T follicular helper cell (primary cell): ENCODE measurements at places on chromosomes 7 and 10.

DNA sequence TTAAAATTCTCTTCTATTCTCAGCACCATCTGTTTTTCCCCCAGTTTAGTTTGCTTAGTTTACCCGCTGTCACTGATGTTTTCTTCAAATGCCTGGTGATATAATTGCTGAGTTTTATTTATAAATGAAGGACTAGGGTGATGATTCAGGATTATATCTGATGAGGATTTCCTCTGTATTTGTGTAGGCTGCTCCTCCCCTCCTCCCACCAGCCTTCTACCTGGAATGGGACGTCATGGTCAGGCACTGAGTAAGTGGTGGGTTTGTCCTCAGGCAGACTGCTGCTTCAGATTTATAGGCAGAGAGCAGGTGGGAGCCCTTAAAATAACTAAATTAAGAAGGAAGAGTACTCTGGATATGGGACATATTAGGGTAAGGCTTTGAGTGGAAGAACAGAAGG is 35.8 kb downstream of the PALS2 start:
- no peak for DNase-seq

DNA sequence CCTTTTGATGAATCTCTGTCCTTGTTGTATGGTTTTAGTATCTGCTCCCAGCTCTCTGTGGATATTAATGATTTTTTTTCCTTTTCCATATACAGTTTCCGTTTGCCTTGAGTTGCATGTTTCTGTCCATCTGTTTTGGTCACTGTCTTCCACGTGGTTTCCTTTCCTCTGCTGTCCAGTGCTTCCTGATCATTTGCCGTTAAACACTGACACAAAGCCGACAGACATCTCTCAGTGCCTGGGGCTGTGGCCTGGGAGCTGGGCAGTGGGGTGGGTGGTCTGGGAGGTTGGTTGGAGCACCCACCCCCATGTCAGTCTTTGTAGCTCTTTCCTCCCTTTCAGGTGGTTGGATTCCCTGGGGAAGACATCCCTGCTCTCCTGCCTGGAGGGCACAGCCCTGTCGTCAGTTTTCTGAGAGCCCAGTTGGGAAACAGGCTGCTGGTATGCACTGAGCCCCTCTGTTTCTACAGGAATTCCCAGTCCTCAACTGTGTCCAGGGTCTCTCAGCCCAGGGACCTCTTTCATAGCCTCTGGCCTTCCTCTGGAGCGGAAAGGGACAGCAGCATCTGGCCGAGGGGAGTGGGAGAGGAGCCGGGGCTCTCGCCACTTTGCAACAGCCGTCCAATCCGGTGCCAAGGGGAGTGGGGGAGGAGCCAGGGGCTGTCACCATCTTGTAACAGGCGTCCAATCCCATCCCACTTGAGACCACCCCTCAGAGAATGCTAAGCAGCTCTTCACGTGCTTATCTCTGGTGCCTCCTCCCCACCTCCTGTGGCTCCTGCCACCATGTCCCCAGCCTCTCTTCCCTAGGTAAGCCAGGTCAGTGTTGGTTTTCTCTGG is 26.7 kb upstream of the MKI67 start:
- no peak for DNase-seq

DNA sequence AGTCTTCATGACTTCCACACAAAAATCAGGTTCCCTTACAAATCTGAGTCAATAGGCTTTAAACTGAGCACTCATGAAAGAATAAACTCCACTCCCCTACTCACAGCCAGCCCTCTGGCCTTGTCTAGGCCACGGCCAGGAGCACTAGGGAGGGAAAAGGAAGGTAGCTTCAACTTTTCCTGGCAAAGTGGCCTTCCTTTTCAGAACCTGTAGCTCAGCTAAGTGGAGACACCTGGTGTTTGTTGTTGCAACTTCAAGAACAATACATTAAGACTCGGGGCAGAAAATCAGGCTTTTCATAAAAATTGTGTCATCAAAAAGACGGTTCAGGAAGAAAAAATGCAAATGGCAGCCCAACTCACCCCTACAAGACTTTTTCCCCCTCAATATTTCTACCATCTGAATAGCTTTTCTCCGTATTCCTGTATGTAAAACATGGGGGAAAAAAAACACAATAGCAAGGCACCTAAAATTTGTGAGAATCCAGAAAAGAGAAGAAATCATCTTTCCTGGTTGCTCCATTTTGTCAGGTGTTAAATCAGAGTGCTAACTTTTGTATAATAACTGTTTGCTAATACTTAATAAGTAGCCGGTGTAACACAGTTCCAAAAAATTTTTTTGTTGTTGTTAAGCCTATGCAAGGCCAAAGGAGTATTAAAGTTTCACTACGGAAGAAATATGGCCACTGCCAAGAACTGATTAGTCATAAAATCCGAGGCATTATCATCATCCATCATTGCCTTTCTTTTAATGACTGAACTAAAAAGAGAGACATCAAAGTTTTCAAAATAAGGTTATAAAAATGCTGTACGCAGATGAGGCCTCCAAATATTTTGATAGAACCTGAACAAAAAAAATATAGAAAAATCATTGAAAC is 66.2 kb upstream of the ARID5B start:
- DNase-seq: no peak

- no peak for DNase-seq
Observed at GRCh38 chr7:6071406-6071805, 40.2 kb downstream of the ANKRD61 start.

DNA sequence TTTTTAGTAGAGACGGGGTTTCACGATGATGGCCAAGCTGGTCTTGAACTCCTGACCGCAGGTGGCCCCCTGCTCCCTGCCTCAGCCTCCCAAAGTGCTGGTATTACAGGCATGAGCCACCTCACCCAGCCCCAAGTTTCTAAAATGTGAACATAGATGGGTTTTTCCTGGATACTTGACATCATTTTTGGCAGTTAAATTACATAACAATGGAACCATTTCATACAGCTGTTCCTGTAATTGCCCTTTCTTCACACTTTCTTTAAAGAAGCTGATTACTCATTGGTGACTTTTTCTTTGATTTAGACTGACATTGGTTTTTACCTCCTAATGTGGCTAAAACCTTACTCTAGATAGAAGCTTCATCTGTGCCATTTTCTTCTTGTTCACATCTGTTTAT is 5.9 kb downstream of the ZKSCAN1 start:
- no peak for DNase-seq

DNA sequence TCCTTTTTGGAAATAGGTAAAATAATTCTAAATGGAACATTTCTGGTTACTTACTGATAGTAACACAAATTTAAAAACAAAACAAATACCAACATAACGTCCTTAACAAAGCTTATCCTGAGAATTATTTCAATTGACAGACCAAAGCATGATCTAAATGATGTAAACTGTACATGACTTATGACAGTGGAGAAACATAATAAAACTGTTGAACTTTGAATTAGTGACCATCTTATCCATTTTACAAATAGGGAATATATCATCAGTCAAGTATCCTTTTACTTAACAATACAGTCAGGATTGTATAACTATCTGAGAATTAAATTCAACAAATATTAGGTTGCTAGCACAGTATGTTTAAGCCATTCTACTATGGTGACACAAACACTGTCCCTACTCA is 2.4 kb downstream of the IPMK start:
- no peak for DNase-seq

GRCh38 chr7:1691601-1692514 is 21.8 kb downstream of the ELFN1 start:
- DNase-seq: no peak

- DNase-seq: no peak
Observed at GRCh38 chr7:151415375-151416105, 5.7 kb upstream of the WDR86 start.

DNA sequence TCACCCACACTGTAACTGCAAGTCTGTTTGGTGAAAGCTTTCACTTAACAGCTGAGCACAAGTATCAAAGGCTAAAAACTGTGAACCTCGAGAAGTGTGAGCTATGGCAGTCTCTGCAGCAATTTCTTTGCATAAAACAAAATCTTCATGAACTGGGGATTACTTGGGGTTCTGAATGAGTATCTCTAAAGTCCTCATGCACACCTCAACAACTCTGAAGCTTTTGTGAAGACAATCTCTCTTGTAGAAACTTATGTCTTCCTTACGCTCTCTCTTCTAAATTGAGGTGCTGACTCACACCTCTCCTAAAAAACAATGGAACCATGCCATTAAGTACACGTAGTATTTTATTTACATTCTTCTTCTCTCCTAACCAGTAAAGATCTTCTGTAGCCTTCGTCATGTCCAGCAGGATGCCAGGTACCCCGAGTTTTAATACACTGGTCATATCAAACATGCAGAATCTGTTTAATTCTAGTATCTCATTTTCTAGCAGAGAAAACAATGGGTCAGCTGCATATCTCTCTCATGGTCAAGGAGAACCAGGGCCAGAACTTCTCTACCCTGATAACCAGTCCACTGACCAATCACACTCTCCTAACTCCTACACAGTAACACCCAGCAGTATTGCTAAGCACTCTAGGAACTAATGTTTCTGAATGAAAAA is 76.9 kb downstream of the UBE2H start:
- DNase-seq: no peak

- peak; percentile 18 for DNase-seq
Observed at GRCh38 chr10:95841661-95842498, 65.9 kb upstream of the CC2D2B start.

DNA sequence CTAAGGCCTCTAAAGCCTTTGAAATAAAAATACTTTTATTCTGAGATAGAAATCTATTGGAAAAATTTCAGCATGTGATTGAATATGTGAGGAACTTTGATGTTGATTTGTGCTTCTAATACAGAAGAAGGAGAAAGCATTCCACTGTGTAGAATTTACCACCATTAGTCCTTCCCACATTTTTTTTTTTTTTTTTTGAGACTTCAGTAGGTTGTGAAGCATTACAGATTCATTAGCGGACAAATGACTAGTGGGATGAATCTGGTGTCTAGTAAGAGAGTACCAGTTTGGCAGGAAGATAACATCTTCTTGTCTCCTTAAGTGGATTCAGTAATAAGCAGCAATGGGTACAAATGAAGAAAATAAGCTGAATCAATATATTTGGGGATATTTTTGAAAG is 95.5 kb downstream of the ANKRD30A start:
- no peak for DNase-seq

DNA sequence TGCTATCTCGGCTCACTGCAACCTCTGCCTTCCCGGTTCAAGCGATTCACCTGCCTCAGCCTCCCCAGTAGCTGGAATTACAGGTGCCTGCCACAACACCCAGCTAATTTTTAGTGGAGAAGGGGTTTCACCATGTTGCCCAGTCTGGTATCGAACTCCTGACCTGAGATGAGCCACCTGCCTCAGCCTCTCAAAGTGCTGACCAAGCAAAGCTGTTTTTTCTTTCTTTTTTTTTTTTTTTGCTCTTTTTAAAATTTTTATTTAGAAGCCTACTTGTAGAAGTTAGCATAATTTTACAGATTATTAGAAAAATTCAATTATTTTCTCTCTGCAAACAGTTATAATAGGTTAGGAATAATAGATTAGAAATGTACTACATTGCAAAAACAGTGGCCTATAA is 1.2 kb upstream of the FGFBP3 start:
- no peak for DNase-seq

DNA sequence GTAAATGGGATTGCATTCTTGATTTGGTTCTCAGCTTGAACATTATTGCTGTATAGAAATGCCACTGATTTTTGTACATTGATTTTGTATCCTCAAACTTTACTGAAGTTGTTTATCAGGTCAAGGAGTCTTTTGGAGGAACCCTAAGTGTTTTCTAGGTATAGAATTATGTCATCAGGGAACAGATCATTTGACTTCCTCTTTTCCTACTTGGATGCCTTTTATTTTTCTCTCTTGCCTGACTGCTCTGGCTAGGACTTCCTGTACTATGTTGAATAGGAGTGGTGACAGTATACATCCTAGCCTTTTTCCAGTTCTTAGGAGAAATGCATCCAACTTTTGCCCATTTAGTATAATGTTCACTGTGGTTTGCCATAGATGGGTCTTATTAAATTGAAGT is 48.8 kb downstream of the ANXA8 start:
- no peak for DNase-seq

DNA sequence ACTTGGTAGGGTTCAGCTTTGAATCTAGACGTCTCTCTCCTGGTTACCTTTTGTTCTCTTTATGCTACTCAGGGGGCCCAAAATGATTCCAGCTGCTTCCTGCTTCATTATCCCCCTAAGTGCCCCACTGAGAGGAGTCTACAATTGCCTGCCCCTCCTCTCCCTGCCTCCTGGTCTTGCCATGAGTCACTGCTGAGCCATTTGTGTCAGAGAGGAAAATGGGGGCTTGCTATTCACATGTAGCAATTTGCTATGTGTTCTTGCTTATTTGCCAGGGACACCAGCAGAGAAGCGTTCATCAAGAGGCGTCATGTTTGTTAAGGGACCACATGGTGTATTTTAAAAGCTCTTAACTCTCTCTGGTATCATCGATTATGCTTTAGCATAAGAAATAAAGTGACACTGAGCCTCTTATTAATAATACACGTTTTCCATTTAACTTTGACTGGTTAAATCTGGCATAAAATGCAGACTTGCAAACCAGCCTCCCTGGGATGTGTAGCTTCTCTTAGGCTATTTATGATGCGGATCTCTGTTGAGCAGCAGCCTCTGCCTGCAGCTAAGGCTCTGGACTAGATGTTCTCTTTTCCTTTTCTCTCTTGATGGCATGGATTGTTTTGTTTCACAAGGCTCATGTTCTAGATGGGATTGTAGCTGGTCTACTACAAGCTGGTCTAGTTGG is 239.3 kb downstream of the AUTS2 start:
- no peak for DNase-seq

GRCh38 chr7:159158888-159159405 is 14.3 kb upstream of the VIPR2 start:
- DNase-seq: no peak

- DNase-seq: no peak
Observed at GRCh38 chr10:124306922-124307371, 111.8 kb downstream of the OAT start.

DNA sequence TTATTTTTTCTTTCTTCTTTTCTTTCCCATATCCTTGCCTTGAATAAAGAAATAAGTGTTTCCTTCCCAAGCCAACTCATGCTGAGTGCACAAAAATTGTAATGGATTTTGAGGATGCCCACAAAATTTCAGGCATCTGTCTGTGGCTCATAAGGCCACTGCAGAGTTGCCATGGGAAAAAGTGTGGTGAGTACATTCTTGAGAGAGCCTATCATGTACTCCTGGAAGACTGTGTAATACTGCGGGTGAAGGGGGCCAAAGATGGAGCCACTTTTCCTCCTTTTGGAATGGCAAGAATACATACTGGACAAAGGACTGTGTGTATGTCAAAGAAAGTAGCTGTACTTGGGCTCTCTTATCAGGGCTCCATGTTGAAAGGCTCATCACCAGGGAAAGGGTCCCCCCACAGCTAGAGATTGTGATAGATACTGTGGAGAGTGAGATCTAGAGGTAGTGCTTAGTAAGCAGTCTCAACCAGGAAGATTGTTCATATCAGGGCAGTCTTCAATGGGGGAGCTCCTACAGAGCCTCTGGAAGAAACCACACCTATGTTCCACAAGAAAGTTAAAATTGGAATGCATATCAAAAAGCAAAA is 341.6 kb upstream of the KCND2 start:
- DNase-seq: no peak

DNA sequence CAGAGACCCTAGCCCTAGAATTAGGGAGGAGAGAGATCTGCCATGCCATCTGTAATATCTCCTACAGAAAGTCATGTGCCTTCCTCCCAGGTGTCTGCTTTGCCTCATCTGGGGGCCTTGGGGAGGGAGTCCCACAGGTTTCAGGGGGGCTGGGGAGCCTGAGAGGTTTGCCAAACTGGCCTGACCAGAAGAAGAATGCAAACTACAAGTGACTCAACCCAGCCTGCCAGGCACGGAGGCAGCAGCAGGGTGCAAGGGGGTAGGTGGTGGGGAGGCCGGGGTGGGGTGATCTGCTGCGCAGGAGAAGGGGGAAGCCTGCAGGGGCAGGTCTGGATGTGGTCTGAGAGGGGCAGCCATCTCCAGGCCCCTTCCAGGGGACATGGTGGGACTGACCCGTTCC is 9.6 kb upstream of the TRIM8 start:
- DNase-seq: no peak
